ENCODE measurements at places on chromosomes 1 and 21.

DNA sequence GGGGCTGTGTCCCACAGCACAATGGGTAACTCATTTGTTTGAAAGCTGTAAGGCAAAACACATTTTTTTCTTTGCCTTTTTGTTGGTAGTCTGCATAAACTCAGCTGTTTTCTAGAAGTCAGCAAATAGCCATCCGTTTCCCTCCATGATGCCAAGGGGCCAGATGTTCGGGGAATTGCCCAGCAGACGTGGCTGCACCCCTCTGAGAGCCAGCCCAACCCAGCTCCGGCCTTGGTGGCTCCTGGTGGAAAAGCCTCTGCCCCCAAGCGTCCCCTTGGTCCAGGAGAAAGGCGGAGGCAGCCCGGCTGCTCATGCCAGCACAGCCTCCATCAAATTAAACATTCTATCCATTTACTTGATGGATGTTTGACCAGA is 58.4 kb upstream of the ADARB1 start:
- no peaks in the 10 kb centered on the region for H3K27me3 ChIP-seq
- H3K4me3 ChIP-seq: no peak overlapping the region
- no peaks in the 10 kb centered on the region for H3K36me3 ChIP-seq
- peaks cover 14% of the 10 kb centered on the region for H3K4me1 ChIP-seq

DNA sequence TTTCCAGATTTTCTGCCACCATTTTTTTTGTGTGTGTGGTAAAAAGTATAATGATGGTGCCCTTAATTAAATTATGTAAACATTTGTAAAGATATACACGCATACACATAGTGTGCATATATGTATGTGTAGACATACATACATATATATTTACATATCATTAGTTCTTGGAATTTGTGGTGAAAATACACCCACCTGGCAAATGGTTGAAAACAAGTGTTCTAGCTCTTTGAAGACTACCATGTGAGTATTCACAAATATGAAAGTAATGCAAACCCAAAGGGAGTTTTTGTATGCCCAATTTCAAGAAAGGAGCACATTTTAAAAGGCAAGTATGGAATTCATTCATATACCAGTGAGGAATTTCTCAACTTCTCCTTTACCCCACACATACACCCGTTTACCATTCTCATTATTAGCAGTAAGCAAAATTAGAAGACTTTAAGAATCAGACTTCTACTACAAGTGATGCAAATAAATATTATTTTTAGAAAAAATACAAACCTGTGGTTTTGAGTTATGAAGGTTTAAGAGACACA is 8.0 kb downstream of the RABGAP1L start:
- H3K36me3 ChIP-seq: no peaks in the 10 kb centered on the region
- no peak for DNase-seq
- H3K4me3 ChIP-seq: no peak overlapping the region

DNA sequence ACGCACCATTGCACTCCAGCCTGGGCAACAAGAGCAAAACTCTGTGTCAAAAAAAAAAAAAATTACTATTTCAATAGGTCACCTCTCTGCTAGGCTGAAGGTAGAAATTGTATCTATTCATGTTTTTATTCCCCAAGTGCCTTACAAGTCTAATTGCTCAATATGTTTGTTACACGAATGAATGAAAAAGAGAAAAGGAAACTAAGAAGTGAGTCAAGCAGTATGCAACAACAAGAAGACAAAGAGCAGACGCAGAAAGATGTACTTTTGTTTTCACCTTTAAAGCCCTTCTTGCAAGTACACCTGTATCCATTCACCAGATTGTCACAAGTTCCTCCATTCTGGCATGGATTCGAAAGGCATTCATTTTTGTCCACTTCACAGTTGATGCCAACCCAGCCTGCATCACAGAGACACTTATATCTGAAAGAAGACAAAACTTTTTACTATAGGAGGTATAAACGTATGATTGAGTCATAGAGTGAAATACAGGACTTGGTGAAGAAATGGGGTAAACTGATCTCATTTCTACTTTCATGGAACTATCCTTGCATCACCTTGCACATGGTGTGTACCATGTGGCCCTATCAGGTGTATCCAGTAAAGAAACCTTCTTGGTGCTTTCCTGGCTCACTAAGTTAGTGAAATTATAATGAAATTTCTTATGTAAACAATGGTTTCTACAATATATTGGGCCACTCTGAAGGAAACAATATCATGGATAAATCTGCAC is 57.1 kb upstream of the ADAM30 start:
- peaks cover 11% of the 10 kb centered on the region for H3K4me1 ChIP-seq
- DNase-seq: no peak
- H3K27ac ChIP-seq: no peak overlapping the region
- peaks cover 55% of the 10 kb centered on the region for H3K36me3 ChIP-seq
- H3K27me3 ChIP-seq: no peaks in the 10 kb centered on the region

- H3K4me3 ChIP-seq: no peak overlapping the region
- no peaks in the 10 kb centered on the region for H3K27me3 ChIP-seq
- peak; percentile 92 for DNase-seq
- H3K27ac ChIP-seq: peak overlapping the region; percentile 76
- H3K4me1 ChIP-seq: peaks cover 41% of the 10 kb centered on the region
Observed at GRCh38 chr1:41418857-41419583, 57.8 kb downstream of the FOXO6 start.

GRCh38 chr1:244675167-244675566 is 22.2 kb downstream of the DESI2 start:
- peaks cover 21% of the 10 kb centered on the region for H3K4me1 ChIP-seq
- no peaks in the 10 kb centered on the region for H3K27me3 ChIP-seq

- H3K27ac ChIP-seq: no peak overlapping the region
- H3K4me3 ChIP-seq: no peak overlapping the region
- peaks cover 11% of the 10 kb centered on the region for H3K4me1 ChIP-seq
- no peaks in the 10 kb centered on the region for H3K36me3 ChIP-seq
Observed at GRCh38 chr1:1625404-1625775, 6.6 kb upstream of the MMP23B start.

DNA sequence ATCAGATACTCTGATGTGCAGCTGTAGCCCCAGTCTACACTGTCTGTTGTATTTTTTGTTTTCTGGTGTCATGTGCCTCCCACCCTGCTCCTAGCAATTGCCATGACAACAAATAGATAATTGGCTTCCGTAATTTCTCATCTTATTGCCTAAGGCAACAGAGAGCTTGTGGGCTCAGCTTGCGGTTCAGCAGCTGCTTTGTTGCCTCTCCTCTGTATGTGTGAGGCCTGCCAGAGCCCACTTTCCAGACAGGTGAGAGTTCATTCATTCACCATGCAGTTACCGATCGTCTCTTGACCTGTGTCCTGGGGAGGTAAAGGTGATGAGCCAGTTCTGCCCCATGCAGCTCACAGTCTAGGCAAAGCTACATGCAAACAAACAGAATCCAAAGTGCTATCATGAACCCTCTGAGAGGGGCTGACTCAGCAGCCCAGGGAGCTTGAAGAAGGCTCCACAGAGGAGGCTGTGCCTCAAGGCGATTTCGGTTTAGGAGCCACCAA is 11.9 kb downstream of the LGALS8 start:
- no peak for DNase-seq
- H3K36me3 ChIP-seq: peaks cover 23% of the 10 kb centered on the region
- H3K4me3 ChIP-seq: no peak overlapping the region
- H3K27ac ChIP-seq: no peak overlapping the region
- no peaks in the 10 kb centered on the region for H3K4me1 ChIP-seq

- no peak for DNase-seq
- no peak overlapping the region for H3K4me3 ChIP-seq
- no peak overlapping the region for H3K27ac ChIP-seq
- no peaks in the 10 kb centered on the region for H3K27me3 ChIP-seq
Observed at GRCh38 chr1:30452170-30452569, 271.2 kb downstream of the MATN1 start.

- no peak for DNase-seq
- peaks cover 19% of the 10 kb centered on the region for H3K4me1 ChIP-seq
- no peaks in the 10 kb centered on the region for H3K36me3 ChIP-seq
- H3K27me3 ChIP-seq: no peaks in the 10 kb centered on the region
- H3K4me3 ChIP-seq: no peak overlapping the region
Observed at GRCh38 chr1:208150833-208151458, 93.2 kb downstream of the PLXNA2 start.

- peak overlapping the region; percentile 72 for H3K4me3 ChIP-seq
- no peaks in the 10 kb centered on the region for H3K36me3 ChIP-seq
- peak overlapping the region; percentile 37 for H3K27ac ChIP-seq
- no peaks in the 10 kb centered on the region for H3K27me3 ChIP-seq
- no peak for DNase-seq
Observed at GRCh38 chr1:205774198-205775014, 876 bp downstream of the RAB29 start.

- no peak overlapping the region for H3K4me3 ChIP-seq
- H3K36me3 ChIP-seq: no peaks in the 10 kb centered on the region
- DNase-seq: no peak
- no peaks in the 10 kb centered on the region for H3K4me1 ChIP-seq
Observed at GRCh38 chr1:243364866-243365265, 109.0 kb downstream of the SDCCAG8 start.

DNA sequence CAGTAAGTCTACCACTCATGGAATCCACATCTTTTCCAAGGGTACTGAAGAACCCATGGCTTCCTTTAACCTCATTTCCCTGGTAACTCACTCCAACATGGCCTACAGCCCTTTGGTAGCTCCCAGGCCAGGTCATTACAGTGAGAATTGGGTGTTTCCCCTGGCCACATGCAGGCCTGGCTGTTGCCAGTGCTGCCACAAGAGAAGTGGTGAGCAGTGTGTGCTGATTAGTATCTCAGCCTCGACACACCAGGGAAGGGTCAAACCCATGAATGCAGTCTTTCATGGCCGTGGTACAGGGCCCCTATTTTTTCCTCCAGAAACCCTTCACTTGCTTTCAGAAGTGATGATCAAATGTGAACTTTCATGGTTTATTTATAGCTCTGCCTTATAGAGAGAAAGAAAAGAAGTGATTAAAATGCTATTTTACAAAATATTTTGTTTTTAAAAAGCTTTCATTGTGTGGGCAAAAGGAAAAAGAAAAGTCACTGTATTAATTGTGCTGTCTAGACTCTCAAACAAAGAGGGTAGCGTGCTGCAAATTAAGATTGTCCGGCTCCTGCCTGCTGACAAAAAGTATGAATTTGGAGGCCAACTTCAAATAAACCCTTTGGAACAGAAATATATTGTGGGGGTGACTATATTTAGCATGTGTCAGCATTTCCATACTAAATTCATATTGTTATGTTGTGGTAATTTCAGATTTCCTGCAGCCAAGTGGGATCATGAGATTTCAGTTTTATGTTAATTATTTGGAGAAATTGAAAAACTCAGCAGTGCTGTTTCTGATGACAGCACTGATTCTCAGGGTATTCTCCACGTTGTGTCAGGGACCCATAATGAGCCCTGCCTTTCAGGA is 62.0 kb upstream of the HOOK1 start:
- no peaks in the 10 kb centered on the region for H3K36me3 ChIP-seq
- H3K4me1 ChIP-seq: peaks cover 19% of the 10 kb centered on the region
- no peaks in the 10 kb centered on the region for H3K27me3 ChIP-seq

GRCh38 chr1:210298296-210298695 is 30.4 kb upstream of the HHAT start:
- no peak for DNase-seq
- no peaks in the 10 kb centered on the region for H3K27me3 ChIP-seq
- H3K4me1 ChIP-seq: peaks cover 62% of the 10 kb centered on the region
- no peak overlapping the region for H3K27ac ChIP-seq

DNA sequence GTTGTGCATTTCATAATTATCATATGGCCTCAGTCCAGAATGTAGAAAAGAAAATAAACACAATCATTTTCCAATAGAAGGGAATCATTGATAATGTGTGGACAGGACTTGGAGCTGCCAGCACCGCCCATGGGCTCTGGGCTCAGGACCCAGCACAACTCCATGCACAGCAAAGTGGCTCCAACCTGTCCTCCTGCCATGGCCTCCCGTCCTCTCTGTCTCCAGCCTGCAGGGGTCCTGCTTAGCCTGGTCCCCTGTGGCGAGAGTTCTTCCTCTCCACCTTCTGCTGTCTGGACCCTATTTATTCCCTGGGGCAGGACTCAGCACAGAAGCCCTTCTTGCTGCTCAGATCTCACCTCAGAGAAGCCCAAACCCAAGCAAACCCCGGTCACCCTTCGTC is 154.1 kb downstream of the CAMTA1 start:
- H3K4me3 ChIP-seq: no peak overlapping the region
- no peaks in the 10 kb centered on the region for H3K27me3 ChIP-seq
- no peaks in the 10 kb centered on the region for H3K36me3 ChIP-seq
- H3K4me1 ChIP-seq: peaks cover 15% of the 10 kb centered on the region

DNA sequence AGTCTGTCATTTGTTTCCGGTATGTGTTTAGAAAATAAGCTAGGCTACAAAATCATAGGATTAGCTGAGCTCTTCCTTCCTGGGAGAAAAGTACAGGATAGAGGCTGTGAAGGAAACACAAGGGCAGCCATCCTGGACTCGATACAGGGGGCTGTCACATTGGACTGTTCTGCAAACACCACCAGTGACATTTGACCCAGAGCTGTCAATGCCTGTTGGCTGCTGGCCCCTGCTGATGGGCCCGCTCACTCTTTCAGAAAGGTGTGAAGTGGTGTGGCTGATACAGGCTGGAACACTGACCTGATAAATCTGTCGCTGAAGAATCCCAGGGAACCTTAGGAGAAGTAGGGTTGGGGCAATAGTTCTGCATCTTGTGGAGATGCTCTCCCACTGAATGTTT is 183.1 kb downstream of the RHOU start:
- H3K4me3 ChIP-seq: no peak overlapping the region
- no peak overlapping the region for H3K27ac ChIP-seq
- no peaks in the 10 kb centered on the region for H3K27me3 ChIP-seq
- no peak for DNase-seq
- H3K36me3 ChIP-seq: no peaks in the 10 kb centered on the region

DNA sequence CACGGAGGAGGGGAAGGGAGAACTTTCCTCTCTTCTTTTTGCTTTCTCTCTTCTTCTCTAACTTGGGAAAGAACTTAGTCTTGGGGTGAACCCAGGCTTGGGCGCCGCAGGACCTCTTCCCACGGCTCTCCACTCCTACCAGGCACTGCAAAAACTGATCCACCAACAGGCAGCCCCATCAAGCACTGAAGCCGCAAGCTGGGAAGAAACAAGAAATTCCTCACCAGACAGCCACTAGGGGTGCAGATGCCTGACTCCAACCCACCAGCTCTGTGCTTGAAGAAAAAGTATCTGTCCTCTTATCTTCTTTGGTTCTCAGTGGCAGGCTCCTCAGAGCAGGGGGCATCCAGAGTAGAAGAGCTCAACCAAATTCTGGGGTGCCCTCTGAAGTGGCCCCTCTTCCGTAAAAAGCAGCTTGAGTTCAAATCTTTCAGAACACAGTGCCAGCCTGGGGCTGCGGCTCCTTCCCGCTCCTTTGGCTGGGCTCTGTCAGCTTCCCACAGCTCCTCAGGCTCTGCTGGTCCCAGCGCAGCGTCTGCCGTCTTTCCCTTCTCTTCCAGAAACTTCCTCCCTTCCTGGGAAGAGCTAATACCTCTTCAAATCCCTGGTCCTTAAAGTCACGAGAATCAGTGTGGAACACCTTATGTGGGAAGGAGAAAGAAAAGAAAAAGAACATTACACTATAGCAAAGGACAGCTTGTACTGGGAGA is 2.4 kb downstream of the SLC41A1 start:
- DNase-seq: no peak
- no peaks in the 10 kb centered on the region for H3K36me3 ChIP-seq
- H3K27me3 ChIP-seq: no peaks in the 10 kb centered on the region

GRCh38 chr1:17066361-17067068 is 12.7 kb upstream of the SDHB start:
- no peak for DNase-seq
- H3K4me3 ChIP-seq: no peak overlapping the region
- no peaks in the 10 kb centered on the region for H3K36me3 ChIP-seq
- H3K4me1 ChIP-seq: peaks cover 4% of the 10 kb centered on the region
- no peaks in the 10 kb centered on the region for H3K27me3 ChIP-seq

All from vagina (tissue), 2 donors.